ENCODE measurements at places on chromosomes 4 and X.
A peak's percentile ranks its signal among the peaks of the same experiment; 100 is the strongest.

GRCh38 chr4:148354186-148354585 lies 88.0 kb downstream of the NR3C2 start:
- no peak for DNase-seq

DNA sequence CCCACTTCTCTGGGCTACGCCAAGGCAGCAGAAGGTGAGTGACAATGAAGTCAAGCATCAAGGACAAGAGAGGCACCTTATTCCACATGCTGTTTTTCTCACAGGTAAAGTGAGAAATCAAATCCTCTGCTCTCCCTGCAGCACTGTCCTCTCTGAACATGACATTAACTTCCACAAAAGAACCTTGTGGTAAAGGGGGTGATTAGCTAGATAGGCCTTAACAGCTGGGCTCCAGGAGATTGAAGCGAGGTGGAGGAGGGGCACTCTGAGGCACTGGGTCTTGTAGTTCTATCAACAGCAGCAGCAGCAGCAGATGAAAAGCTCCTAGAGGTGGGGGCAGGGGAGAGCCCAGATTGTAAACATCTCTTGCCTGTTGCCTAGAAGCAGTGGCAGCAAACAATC lies 96.8 kb upstream of the CXXC4 start:
- peak; percentile 1 for DNase-seq

- DNase-seq: peak; percentile 61
These were observed 421.3 kb downstream of the FAT4 start for GRCh38 chr4:125736057-125736456.

GRCh38 chr4:52376132-52376704 lies 282.9 kb downstream of the USP46 start:
- DNase-seq: peak; percentile 66

- DNase-seq: no peak
These were observed 145.8 kb downstream of the PRKX start for GRCh38 chrX:3567686-3568085.

- DNase-seq: no peak
These were observed 5.1 kb upstream of the PRMT9 start for GRCh38 chr4:147689067-147689466.

DNA sequence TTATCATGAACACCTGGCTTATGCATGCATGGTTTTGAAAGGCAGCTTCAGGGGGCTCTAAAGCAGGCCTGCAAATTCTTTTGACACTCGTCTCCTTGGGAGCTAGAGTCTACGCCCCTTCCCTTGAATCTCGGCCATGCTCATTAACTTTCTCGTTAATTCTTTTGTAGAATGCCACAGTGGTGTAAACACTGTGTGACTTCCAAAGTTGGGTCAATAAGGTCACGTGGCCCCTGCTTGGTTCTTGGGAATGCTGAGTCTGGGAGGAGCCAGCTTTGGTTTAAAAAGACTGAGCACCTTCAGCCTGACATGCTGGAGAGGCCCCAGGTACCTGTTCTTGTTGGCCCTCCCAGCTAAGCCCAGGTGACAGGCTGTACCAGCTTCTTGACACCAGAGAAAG lies 228.4 kb downstream of the DHRSX start:
- DNase-seq: no peak

DNA sequence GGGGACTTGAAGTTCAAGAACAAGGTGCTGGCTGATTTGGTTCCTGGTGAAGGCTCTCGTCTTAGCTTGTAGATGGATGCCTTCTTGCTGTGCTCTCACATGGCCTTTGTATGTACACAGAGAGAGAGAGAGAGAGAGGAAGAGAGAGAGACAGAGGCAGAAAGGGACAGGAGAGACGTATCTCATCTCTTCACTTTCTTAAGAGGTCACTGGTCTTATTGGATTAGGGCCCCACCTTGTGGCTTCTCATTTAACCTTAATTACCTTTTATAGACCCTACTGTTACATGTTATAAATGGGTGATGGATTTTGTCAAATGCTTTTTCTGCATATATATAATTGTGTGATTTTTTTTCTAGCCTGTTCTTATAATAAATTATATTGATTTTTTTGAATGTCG lies 1444.2 kb downstream of the ADGRL3 start:
- no peak for DNase-seq

DNA sequence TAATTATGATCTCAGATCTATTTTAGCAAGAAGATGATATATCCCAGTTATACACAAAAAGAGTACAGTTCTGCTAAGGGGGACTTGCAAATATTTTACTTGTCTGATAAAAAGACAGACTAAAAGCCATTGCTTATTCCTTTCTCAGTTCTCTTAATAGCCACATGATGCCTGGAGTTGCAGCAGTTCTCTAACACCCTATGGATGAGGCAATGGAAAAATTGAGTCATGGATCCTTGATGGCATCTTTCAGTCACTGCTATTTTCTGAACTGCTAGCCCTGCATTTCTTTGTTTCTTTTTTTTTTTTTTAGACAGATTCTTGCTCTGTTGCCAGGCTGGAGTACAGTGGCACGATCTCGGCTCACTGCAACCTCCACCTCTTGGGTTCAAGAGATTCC lies 1956.7 kb downstream of the C4orf33 start:
- DNase-seq: no peak

GRCh38 chr4:95985791-95986550 lies 146.1 kb downstream of the PDHA2 start:
- DNase-seq: peak; percentile 56

GRCh38 chr4:123832173-123833026 lies 435.8 kb downstream of the SPRY1 start:
- peak; percentile 100 for DNase-seq

- DNase-seq: peak; percentile 68
These were observed 33.1 kb upstream of the CDKN2AIP start for GRCh38 chr4:183411291-183411861.

DNA sequence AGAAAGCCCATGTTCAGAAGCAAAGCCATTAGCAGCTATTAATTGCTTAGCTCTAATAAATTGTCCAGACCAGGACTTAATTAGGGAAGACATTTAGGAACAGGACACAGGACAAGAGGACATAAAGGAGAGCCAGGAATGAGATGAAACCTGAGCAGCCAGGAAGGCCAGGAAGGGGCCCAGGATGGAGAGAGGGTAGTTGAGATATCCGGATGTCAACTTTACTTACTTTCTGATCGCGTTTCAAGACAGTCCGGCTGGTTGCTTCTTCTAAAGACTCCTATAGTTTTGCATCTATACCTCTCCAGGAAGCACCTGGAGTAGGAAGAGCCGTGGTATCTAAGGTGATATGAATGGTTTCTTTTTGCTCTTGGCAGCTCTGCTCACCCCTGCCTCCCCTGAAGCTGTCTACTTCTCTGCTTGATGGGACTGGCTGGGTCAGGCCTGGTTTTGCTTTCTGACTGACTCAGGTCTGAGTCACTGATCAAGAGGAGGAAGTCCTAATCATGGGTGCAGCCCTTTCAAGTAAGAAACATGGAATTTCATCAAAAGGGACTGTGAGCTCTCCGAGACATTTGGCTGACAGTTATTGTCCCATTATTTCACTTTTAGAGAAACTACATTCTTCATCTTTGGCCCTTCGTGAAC lies 733.3 kb downstream of the RPA4 start:
- peak; percentile 12 for DNase-seq

DNA sequence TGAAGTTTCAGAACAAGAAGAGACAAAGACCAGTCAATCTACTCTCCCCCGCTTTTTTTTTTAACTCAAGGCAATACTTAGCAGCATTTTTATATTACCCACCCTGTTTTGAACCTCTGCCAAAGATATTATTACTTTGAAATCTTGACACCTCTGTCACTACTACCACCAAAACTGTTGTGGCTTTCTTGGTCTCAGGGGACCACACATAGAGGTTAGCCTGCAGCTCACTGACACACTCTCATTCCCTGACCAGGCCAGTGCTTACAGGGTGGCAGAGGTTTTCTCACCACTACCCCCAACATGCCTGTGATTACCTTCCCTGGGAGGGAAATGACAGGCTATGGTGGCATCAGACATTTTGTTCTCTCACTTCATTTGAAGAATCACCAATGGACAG lies 137.4 kb upstream of the STIM2 start:
- peak; percentile 75 for DNase-seq

DNA sequence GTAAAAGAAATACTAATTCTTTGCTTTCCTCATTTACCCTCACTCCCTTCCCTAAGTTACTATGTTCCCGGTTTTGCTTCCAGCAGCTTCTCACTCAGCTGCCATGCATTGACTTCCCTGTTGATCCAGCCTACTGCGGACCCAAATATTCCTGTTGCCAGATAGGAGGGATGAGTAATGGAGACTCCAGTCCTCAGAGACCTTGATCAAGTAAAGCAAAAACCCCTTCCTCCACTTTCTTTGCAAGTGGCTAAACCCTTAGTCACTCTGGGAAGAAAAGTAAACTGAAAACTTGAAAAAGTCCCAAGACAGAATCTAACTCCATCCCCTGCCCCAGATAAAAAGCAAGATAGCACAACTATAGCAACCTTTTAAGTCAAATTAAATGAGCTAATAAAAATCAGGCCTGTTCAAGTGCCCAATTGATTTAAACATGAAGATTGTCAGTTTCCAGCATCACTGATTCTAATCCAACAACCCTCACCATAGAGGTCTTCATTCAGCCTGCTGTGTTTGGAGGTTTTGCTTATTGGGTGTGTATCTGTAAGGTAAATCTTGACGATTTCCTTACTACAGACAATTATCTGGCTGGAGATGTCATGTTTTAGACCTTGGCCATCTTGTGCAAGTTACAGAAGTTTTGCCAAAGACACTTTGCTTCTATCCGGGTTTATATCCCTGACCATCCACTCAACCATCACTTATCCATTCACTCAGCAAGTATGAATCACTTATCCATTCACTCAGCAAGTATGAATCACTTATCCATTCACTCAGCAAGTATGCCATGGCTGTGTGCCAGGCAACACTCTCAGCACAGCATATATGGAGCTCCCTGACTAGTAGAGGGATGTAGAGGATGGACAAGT lies 17.6 kb downstream of the FGFBP1 start:
- DNase-seq: peak; percentile 83

DNA sequence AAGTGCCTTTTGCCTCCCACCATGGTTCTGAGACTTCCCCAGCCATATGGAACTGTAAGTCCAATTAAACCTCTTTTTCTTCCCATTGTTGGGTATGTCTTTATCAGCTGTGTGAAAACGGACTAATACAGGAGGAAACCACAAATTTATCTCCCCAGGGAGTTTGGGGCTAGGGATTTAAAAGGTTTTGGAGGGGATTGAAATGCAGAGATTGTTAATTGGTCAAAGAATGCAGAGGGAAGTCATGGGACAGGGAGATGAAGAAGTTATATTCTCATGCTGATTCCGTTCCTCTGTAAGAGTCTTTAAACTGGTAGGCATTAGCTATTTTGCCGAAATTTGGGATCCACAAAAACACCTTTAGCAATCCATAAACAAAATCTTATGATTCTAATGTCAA lies 57.9 kb downstream of the TKTL2 start:
- DNase-seq: no peak

GRCh38 chr4:124191329-124191728 lies 521.2 kb downstream of the ANKRD50 start:
- no peak for DNase-seq

GRCh38 chrX:8284131-8284530 lies 113.1 kb upstream of the VCX2 start:
- DNase-seq: no peak

DNA sequence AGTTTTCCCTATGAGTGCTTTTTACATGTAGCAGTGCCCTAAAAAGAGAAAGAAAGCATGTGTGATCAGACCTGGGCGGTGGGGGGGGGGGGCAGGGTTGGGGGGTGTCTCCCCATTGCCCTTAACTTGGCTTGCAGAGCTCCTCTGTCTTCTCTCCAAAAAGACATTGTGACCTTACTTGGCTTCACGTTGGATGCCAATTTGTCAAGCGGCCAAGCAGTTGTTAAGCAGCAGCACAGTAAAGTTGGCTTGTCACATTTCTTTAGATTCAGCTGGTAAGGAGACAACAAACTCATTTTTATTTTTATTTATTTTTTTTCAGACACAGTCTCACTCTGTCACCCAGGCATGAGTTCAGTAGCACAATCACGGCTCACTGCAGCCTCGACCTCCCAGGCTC lies 57.3 kb upstream of the ZNF157 start:
- no peak for DNase-seq

DNA sequence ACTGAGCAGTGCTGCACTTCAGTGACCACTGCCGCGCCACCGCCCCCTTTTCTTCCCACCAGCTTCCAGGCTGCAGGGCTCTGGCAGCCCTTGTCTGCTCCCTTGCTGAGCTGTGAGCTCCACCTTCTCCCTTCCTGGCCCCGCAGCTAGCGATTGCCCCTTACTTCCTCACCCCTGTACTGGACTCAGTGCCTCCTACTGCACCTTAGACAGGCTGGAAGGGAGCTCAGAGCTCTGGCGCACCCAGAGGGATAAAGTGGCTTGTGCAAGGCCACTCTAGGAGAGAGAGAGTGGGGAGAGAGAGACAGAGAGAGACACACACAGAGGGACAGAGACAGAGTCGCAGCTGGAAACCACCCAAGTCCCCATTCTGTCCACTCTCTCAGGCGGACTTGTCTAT lies 6.0 kb downstream of the RASL11B start:
- peak; percentile 11 for DNase-seq

- DNase-seq: no peak
These were observed 95.7 kb upstream of the IL15 start for GRCh38 chr4:141540643-141541042.

DNA sequence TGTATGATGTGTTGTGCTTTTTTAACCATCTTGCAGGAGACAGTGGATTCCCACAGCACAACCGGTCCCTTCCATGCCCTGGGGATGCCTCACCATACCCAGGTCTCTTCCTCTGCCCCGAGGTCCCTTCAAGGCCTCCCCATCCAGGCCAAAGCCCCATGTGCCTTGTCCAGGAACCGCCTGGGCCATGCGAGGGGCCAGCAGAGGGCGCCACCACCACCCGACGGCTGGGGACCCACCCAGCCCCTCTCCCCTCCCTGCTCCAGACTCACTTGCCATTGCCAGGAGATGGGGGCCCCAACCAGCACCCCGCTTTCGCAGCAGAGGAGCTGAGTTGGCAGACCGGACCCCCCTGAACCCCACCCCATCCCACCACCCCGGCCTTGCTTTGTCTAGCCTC lies 485.5 kb downstream of the TRAM1L1 start:
- no peak for DNase-seq

DNA sequence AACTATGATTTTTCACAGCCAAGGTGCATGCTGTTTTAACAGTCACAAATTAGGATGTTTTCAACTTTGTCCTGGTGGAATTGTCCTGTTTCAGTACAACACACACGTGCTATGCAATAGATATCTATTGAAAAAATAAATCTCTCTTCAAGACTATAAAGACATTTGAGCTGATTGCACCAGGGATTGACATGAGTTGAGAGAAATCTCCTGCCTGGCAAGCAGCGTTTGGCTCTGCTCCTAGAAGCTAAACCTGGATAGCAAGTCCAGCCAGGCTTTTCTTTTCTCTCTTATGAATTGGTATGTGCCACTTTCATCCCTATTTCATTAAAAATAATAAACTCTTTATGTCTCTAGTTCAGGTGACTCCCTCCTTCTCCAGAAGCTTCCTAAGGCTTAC lies 16.6 kb upstream of the NPNT start:
- no peak for DNase-seq

GRCh38 chrX:119147486-119147885 lies 19.9 kb upstream of the KIAA1210 start:
- no peak for DNase-seq

- DNase-seq: no peak
These were observed 375.3 kb downstream of the IDS start for GRCh38 chrX:149129767-149130166.

GRCh38 chrX:123846577-123847038 lies 13.2 kb upstream of the XIAP start:
- no peak for DNase-seq

GRCh38 chrX:103520386-103520785 lies 1.1 kb upstream of the RAB40A start:
- peak; percentile 54 for DNase-seq

GRCh38 chr4:55170462-55170861 lies 45.1 kb upstream of the KDR start:
- DNase-seq: no peak

- DNase-seq: no peak
These were observed 55.4 kb downstream of the ZFX start for GRCh38 chrX:24204958-24205357.

All from myocyte (in vitro differentiated cells).